ENCODE measurements at places on chromosomes 12 and 14. TPM values are rescaled to one million over a fixed set of nuclear protein-coding genes. Genes with fewer than 3 reads are reported as not detected.

DNA sequence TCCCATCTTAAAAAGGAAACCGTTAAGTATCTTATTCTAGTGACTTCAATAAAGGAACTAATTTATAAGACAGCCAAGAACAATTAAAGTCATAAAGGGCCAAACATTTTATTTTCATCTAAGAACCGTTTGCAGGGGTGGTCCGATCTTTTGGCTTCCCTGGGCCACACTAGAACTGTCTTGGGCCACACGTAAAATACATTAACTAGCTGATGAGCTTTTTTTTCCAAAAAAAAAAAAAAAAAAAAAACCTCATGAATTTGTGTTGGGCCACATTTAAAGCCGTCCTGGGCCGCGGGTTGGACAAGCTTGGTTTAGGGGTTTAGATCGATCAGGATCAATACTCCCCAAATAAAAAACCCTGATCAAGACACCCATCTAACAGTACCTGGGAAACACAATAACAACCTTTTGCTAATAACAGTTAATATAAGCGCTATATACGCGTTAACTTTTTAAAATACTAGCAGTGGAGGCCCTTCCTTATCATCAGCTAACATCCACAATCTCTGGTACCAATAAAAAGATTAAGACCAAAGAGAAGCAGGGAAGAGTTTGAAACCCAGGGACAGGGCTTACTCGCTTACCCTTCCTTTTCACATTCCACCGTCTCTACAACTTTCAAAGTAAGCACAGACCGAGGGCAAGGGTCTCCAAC, 1.1 kb downstream of the NAP1L1 start:
- H3K4me3 ChIP-seq: peak overlapping the region; percentile 98
- peaks cover 25% of the 10 kb centered on the region for H3K4me1 ChIP-seq
- DNase-seq: no peak
- H3K36me3 ChIP-seq: peaks cover 42% of the 10 kb centered on the region
- H3K27me3 ChIP-seq: no peaks in the 10 kb centered on the region

The CCDC198 gene
- total RNA-seq: not detected

DNA sequence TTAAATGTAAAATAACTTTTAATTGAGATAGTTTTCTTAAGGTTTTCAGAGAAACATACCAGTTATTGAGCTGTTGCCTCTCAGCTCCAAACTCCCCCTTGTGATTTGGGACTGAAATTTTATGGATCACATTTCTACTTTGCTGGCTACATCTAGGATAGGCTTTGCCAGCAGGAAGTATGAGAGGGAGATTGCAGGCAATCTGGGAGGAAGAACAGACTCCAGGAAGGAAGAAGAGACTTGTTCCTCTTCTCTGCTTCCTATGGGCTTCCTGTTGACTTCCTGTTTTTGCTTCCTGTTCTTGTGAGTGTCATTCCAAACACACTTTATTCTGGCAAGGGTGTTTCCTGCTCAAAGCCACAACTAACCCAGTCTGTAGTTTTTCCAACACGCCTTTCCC, 312.9 kb downstream of the ITPR2 start:
- H3K36me3 ChIP-seq: no peaks in the 10 kb centered on the region
- no peak overlapping the region for H3K4me3 ChIP-seq
- no peaks in the 10 kb centered on the region for H3K4me1 ChIP-seq
- DNase-seq: no peak

GRCh38 chr14:90301122-90301521, 30.6 kb downstream of the NRDE2 start:
- DNase-seq: no peak
- H3K27ac ChIP-seq: no peak overlapping the region
- no peak overlapping the region for H3K4me3 ChIP-seq
- no peaks in the 10 kb centered on the region for H3K27me3 ChIP-seq
- no peaks in the 10 kb centered on the region for H3K36me3 ChIP-seq

GRCh38 chr12:3751151-3752095, 1.5 kb downstream of the CRACR2A start:
- H3K27ac ChIP-seq: no peak overlapping the region
- H3K4me3 ChIP-seq: no peak overlapping the region
- no peaks in the 10 kb centered on the region for H3K36me3 ChIP-seq
- H3K27me3 ChIP-seq: peaks cover 44% of the 10 kb centered on the region

The KRT83 gene
- 0.43 TPM for total RNA-seq

- no peaks in the 10 kb centered on the region for H3K36me3 ChIP-seq
- no peaks in the 10 kb centered on the region for H3K4me1 ChIP-seq
- no peak for DNase-seq
- H3K27ac ChIP-seq: no peak overlapping the region
- H3K27me3 ChIP-seq: no peaks in the 10 kb centered on the region
Observed at GRCh38 chr14:94660306-94660946, 48.2 kb downstream of the SERPINA3 start.

GRCh38 chr12:40711121-40711520, 18.9 kb downstream of the CNTN1 start:
- no peaks in the 10 kb centered on the region for H3K36me3 ChIP-seq
- no peak overlapping the region for H3K27ac ChIP-seq
- DNase-seq: no peak
- H3K4me3 ChIP-seq: no peak overlapping the region
- no peaks in the 10 kb centered on the region for H3K27me3 ChIP-seq

DNA sequence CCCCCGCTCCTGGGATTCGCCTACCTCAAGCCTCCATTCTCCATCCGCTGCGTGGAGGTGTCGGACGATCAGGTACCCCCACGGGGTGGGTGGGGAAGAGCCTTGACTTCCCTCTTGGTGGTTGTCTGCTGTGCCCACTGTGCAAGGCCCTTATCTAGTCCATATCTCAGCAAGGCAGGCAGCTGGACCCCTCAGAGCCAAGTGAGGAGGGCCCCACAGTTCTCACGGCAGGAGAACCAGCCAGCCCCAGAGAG, 39.9 kb downstream of the MMAB start:
- H3K4me3 ChIP-seq: no peak overlapping the region
- H3K36me3 ChIP-seq: no peaks in the 10 kb centered on the region
- H3K4me1 ChIP-seq: no peaks in the 10 kb centered on the region
- no peaks in the 10 kb centered on the region for H3K27me3 ChIP-seq

- no peaks in the 10 kb centered on the region for H3K4me1 ChIP-seq
- no peaks in the 10 kb centered on the region for H3K27me3 ChIP-seq
- H3K4me3 ChIP-seq: no peak overlapping the region
- no peak overlapping the region for H3K27ac ChIP-seq
Observed at GRCh38 chr12:31387466-31387865, 61.5 kb upstream of the SINHCAF start.

The TGM1 gene
- total RNA-seq: 7.5 TPM

DNA sequence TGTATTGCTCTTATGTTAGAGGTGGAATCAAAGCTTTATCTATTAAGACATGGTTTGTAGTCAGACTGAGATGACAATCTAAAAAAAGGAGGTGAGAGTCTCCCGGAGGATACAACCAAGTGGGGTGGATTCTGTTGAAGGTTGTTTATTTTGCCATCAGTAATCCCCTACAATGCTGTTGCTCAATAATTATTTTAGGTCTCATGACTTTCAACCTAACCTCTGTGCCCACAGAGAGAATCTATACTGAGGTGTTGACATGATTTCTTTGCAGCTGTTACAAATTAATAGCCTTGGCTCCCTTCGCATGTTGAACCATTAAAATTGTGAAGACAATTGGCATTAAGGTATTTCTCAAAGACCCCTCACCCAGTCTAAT, 28.7 kb upstream of the FOS start:
- no peaks in the 10 kb centered on the region for H3K27me3 ChIP-seq
- H3K36me3 ChIP-seq: no peaks in the 10 kb centered on the region
- no peak overlapping the region for H3K4me3 ChIP-seq
- peak overlapping the region; percentile 51 for H3K27ac ChIP-seq
- H3K4me1 ChIP-seq: peaks cover 65% of the 10 kb centered on the region
- no peak for DNase-seq

- H3K27me3 ChIP-seq: peaks cover 5% of the 10 kb centered on the region
- H3K4me3 ChIP-seq: no peak overlapping the region
- H3K36me3 ChIP-seq: no peaks in the 10 kb centered on the region
Observed at GRCh38 chr14:78836777-78837176, 666.6 kb downstream of the NRXN3 start.

GRCh38 chr12:114404083-114404925, 1.6 kb downstream of the TBX5 start:
- no peaks in the 10 kb centered on the region for H3K36me3 ChIP-seq
- H3K27me3 ChIP-seq: peaks cover 94% of the 10 kb centered on the region
- H3K27ac ChIP-seq: no peak overlapping the region
- DNase-seq: no peak

The TOMM20L gene
- not detected for total RNA-seq

The TAS2R7 gene
- total RNA-seq: not detected

GRCh38 chr12:116245189-116245588, 32.3 kb downstream of the MED13L start:
- H3K36me3 ChIP-seq: peaks cover 3% of the 10 kb centered on the region
- no peaks in the 10 kb centered on the region for H3K27me3 ChIP-seq
- H3K27ac ChIP-seq: no peak overlapping the region
- peaks cover 8% of the 10 kb centered on the region for H3K4me1 ChIP-seq

DNA sequence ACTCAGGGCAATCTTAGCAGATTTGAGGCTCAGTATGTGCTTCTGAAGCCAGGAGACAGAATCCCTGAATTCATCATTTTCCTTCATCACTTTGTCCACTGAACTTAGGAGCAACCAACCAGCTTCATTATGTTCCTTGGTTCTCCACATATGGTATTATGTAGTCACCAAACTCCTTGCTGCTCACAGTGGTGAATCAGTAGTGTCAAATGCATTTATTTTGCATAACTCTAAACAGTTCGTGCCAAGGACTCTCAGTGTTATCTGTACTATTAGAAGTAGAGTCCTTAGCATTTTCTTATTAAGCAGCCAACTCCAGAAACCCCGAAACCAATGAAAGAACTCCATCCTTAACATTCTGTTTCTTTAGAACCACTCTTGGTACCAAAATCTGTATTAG, 466.9 kb upstream of the RGS6 start:
- no peak overlapping the region for H3K27ac ChIP-seq
- peaks cover 19% of the 10 kb centered on the region for H3K36me3 ChIP-seq
- no peak overlapping the region for H3K4me3 ChIP-seq
- DNase-seq: no peak
- H3K27me3 ChIP-seq: no peaks in the 10 kb centered on the region

- no peak for DNase-seq
- H3K36me3 ChIP-seq: no peaks in the 10 kb centered on the region
- H3K27me3 ChIP-seq: peaks cover 7% of the 10 kb centered on the region
- no peak overlapping the region for H3K4me3 ChIP-seq
- no peak overlapping the region for H3K27ac ChIP-seq
- H3K4me1 ChIP-seq: no peaks in the 10 kb centered on the region
Observed at GRCh38 chr14:89249065-89249695, 167.9 kb downstream of the FOXN3 start.

The LRR1 gene
- total RNA-seq: 16.1 TPM

- H3K4me3 ChIP-seq: no peak overlapping the region
- H3K27me3 ChIP-seq: no peaks in the 10 kb centered on the region
- no peak for DNase-seq
- no peaks in the 10 kb centered on the region for H3K36me3 ChIP-seq
Observed at GRCh38 chr12:42810006-42810405, 220.5 kb upstream of the PRICKLE1 start.

GRCh38 chr12:95859344-95859816, 628 bp downstream of the SNRPF start:
- peaks cover 16% of the 10 kb centered on the region for H3K4me1 ChIP-seq
- peaks cover 35% of the 10 kb centered on the region for H3K36me3 ChIP-seq
- H3K27ac ChIP-seq: peak overlapping the region; percentile 77
- H3K27me3 ChIP-seq: no peaks in the 10 kb centered on the region
- H3K4me3 ChIP-seq: peak overlapping the region; percentile 94

- peaks cover 36% of the 10 kb centered on the region for H3K4me1 ChIP-seq
- no peaks in the 10 kb centered on the region for H3K27me3 ChIP-seq
- no peak overlapping the region for H3K4me3 ChIP-seq
- no peaks in the 10 kb centered on the region for H3K36me3 ChIP-seq
Observed at GRCh38 chr12:107515446-107515958, 170.1 kb upstream of the PWP1 start.

- H3K4me3 ChIP-seq: no peak overlapping the region
- H3K27ac ChIP-seq: no peak overlapping the region
- H3K4me1 ChIP-seq: no peaks in the 10 kb centered on the region
- H3K36me3 ChIP-seq: no peaks in the 10 kb centered on the region
Observed at GRCh38 chr14:69712599-69713088, 54.3 kb upstream of the SRSF5 start.

GRCh38 chr12:93019212-93019927, 90.3 kb upstream of the EEA1 start:
- no peaks in the 10 kb centered on the region for H3K27me3 ChIP-seq
- peaks cover 64% of the 10 kb centered on the region for H3K4me1 ChIP-seq
- no peak for DNase-seq
- H3K36me3 ChIP-seq: no peaks in the 10 kb centered on the region

GRCh38 chr12:57008178-57008577, 1.8 kb upstream of the ZBTB39 start:
- H3K4me3 ChIP-seq: no peak overlapping the region
- no peak overlapping the region for H3K27ac ChIP-seq
- no peaks in the 10 kb centered on the region for H3K36me3 ChIP-seq
- peak; percentile 51 for DNase-seq
- H3K4me1 ChIP-seq: peaks cover 11% of the 10 kb centered on the region
- H3K27me3 ChIP-seq: peaks cover 16% of the 10 kb centered on the region

The PDZRN4 gene
- not detected for total RNA-seq

GRCh38 chr12:111454311-111454710, 48.6 kb downstream of the SH2B3 start:
- no peak for DNase-seq
- no peaks in the 10 kb centered on the region for H3K27me3 ChIP-seq

DNA sequence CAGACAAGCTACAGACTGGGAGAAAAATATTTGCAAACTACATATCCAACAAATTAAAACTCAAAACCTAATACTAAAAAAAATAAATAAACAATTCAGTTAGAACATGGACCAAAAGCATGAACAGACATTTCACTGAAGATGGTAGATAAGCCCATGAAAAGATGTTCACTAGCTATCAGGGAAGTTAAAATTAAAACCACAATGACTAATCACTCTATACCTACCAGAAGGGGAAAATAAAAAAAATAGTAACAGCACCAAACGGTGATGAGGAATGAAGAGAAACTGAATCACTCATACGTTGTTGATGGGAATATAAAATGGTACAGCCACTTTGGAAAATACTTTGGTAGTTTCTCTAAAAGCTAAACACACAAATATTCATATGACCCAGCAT, 31.1 kb upstream of the DHRS7 start:
- H3K27me3 ChIP-seq: no peaks in the 10 kb centered on the region
- no peak overlapping the region for H3K4me3 ChIP-seq
- H3K27ac ChIP-seq: no peak overlapping the region
- DNase-seq: no peak
- no peaks in the 10 kb centered on the region for H3K36me3 ChIP-seq
